DMS79 (cell line): ENCODE measurements at places on chromosomes 13 and 19.
A peak's percentile ranks its signal among the peaks of the same experiment; 100 is the strongest.

GRCh38 chr19:47778954-47779351 lies 450 bp downstream of the SELENOW start:
- no peak for DNase-seq

GRCh38 chr13:64052521-64052920 lies 2636.9 kb upstream of the PCDH20 start:
- no peak for DNase-seq

DNA sequence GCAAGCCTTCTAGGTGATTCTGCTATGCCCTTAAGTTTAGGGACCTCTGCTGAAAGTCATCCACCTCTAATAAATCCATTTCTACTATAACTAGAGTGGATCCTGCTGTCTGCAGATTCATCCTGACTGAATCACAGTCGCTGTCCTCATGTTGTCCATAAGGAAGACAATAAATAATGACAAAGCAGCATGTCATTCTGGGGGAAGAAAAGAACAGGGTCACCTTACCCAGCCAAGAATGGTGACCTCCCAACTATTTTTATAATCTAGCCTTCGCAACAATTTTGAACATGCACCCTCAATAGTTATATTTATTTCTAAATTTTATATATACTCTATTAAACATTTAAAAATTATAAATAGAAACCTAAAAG lies 45.0 kb upstream of the UBE2L5 start:
- DNase-seq = no peak

DNA sequence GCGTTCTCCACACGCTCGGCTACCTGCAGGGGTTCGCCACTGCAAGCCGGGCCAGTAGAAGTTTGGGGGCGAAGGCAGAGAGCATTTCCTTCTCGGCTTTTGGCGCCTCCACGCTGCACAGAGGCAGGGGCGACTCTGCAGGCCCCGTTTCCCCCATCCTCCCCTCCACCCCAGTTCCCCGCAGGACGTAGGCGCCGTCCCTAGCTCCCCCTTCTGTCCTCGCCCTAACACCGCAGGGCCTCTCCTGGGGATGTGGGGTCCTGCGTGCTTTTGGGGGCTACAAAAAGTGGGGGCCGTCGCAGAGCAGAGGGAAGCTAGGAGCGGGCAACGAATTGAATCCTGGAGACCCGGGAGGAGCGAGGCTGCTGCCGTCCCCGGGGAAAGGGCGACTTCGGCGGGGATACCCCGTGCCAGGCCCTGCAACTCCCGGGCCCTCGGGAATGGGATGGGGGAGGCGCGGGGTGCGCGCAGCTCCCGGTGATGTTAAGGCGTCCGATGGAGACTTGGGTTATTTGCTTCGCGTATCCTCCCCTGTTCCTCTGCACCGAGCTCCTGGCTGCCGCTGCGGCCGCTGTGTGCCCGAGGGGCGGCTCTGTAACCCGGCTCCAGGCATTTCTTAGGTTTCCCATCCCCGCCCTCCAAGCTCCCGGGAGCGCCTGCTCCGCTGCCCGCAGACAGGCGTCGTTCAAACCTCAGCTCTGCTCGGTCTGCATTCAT lies 255.9 kb upstream of the SOX21 start:
- no peak for DNase-seq

GRCh38 chr13:48437371-48437770 lies 24.5 kb upstream of the LPAR6 start:
- DNase-seq = peak; percentile 84

DNA sequence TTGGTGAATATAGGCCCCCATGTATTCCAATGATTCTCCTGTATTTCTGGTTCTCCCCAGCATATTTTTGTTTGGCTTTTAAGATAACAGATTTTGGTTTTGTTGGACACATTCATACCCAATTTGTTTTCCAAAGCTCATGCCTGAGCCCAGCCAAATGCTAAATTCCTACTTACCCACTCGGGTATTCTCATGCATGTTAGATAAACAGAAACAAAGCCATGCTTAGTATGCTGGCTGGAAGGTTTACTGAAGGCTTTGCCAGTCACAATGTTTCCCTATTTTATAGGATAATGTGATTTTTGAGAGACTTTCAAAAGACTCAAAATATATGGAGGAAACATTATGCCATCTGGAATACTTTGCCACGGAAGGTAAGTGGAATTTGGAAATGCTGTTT lies 206.8 kb downstream of the ATP8A2 start:
- DNase-seq = no peak

- DNase-seq = no peak
Measured at GRCh38 chr19:13506471-13506820, at the start of gene CACNA1A. Gene CACNA1A (minus strand): TSS chr19:13506479. CDS start chr19:13506224, 255 bp downstream.

- no peak for DNase-seq
Measured at GRCh38 chr13:101626925-101627555, 174.6 kb downstream of the ITGBL1 start.

DNA sequence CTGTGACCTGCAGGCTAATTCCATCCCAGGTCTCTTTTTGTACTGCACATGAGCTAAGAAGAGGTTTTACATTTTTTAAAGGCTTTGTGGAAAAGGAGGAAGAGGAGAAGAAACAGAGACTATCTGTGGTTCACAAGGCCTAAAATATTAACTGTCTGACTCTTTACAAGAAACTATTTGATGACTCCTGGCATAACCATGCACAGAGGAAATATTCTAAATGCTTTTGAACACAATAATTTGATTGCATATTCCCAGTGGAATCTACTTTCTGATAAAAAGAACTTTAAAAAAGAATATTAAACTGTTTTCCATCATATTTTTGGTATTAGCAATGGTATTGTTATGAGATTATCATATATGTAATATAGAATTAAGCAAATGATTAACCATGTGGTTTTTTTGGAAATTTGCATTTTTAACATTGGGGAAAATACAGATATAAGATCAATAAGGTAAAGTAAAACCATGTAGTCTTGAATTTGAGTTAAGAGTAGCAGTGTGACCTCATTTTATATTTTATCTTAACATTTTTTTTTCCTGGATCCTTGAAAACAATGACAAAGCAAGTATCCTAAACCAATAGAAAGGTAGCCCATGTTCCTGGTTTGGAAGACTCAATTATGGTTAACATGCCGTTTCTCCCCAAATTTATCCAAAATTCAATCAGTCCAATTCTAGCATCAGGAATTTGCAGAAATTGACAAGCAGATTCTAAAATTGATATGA lies 251.0 kb downstream of the UQCRFS1 start:
- no peak for DNase-seq

DNA sequence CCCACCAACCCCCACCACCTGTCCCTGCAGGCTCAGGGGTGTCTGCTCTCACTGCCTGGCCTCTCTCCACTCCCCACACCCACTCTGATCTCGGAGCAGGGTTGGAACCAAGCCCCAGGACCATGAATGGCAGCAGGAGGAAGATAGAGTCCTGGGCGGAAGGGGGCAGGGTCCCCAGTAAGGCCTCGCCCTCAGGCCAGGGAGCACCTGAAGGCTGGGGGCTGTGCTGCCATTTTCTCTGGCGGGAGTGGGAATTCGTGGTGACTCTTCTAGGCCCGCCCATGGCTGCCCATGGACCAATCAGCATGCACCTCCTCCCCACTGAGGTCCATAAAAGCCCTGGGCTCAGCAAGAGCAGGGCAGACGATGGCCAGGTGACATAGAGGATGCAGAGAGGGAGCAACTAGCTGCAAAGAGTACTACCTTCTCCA lies 25.0 kb downstream of the KBTBD6 start:
- no peak for DNase-seq

- DNase-seq = no peak
Measured at GRCh38 chr19:1746401-1747284, 6.7 kb upstream of the ONECUT3 start.

GRCh38 chr19:38030686-38031422 lies 123.8 kb downstream of the SIPA1L3 start:
- no peak for DNase-seq

- DNase-seq = no peak
Measured at GRCh38 chr19:53112286-53112685, 9.1 kb upstream of the ZNF160 start.

- no peak for DNase-seq
Measured at GRCh38 chr19:35088131-35088913, 27.3 kb upstream of the FXYD3 start.

- DNase-seq = peak; percentile 91
Measured at GRCh38 chr13:45786293-45786920, 65.1 kb downstream of the SIAH3 start.

GRCh38 chr19:33684538-33685232 lies 62.9 kb downstream of the CHST8 start:
- DNase-seq = no peak

- no peak for DNase-seq
Measured at GRCh38 chr13:112648101-112648500, 41.7 kb upstream of the ATP11A start.

DNA sequence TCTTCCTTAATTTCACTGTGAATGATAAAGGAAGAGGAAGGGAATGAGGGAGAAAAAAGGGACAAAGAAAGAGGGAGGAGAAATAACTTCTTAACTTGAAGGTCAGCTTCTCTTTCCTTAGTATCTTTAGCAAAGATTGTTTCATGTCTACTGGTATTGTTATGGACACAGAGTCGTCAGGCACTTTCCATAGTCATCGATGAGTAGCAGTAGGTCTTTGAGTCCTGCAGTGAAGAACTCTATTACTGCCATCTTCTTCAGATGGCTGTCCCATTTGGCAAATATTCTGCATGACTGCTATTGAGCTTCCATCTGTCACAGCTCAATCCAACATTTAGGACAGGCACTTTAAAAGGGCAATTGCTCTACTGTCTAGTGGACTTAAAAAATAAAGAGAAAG lies 2463.1 kb downstream of the PCDH9 start:
- no peak for DNase-seq

GRCh38 chr13:110283736-110284517 lies 23.0 kb downstream of the COL4A1 start:
- no peak for DNase-seq

- no peak for DNase-seq
Measured at GRCh38 chr13:100102042-100102441, 13.1 kb downstream of the PCCA start.

GRCh38 chr13:93740334-93740733 lies 513.7 kb downstream of the GPC6 start:
- DNase-seq = no peak

DNA sequence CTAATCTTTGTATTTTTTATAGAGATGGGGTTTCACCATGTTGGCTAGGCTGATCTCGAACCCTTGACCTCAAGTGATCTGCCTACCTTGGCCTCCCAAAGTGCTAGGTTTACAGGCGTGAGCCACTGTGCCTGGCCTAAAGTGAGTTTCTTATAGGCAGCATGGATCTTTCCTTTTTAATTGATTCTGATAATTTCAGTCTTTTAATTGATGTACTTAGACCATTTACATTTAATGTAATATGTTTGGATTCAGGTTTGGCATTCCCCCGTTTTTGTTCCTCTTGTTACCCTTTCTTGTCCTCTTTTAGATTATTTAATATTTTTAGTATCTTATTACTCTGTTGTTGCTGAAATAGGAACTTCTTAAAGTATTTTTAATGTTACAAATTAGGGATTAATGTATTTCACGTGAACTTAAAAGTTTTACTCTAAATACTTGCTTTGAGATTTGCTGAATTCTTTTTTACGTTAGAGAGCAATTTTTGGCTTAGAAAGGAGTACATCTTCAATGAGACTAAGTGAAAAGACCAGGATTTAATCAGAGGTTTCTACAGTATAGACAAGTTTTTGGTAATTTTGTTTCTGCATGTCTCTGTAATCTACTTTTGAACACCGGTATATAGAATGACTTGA lies 50.3 kb downstream of the URI1 start:
- no peak for DNase-seq

GRCh38 chr13:95564091-95564490 lies 11.6 kb downstream of the CLDN10 start:
- no peak for DNase-seq

DNA sequence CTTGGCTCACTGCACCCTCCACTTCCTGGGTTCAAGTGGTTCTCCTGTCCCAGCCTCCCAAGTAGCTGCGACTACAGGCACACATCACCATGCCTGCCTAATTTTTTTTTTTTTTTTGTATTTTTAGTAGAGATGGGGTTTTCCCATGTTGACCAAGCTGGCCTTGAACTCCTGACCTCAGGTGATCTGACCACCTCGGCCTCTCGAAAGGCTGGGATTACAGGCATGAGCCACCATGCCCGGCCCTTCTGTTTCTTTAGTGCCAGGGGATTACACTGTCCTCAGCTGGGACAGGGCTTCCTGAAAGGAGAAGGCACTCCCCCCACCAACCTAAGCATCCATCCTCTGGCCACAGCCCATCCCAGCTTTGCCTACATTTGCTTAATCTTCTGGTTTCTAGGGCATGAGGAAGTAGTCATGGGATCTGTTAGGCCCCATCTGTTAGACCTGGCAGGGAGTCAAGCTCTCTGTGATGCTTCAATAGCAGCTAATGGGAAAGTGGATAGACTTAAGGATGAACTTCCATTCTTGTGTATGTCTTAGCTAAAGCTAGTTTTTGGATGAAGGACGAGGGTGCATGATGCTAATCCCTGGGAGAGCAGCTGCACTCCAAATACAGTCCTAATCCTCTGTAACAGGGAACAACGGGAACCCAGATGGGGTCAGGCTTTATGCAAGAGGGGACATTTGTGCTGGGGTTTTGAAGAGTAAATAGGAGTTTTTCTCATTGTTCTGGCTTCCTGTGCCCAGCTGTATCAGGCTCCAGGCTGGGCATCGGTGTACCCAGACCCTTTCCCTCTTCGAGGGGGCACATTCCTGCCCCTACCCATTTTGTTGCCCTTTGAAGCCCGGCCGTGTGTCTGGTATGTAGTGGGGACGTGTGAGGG lies 2.6 kb downstream of the VAV1 start:
- no peak for DNase-seq

GRCh38 chr13:44220948-44221347 lies 152.7 kb upstream of the SERP2 start:
- DNase-seq = peak; percentile 57

DNA sequence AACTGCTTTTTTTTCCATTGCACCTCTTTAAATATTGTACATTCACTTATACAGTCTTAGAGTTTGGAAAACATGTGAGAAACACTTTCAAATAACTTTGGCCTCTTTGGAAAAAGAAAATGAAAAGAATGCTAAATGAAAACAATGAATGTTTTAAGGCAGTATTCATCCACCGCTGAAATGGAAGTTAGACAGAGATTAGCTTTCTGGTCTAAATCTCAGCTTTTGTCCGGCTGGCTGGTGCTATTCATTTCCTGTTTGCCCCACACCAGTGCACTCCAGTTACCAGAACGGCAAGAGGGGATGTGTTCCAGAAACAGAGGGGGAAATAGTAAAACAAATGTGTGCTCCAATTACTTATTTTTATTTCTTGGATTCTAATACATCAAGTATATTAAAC lies 1201.3 kb downstream of the EFNB2 start:
- no peak for DNase-seq

DNA sequence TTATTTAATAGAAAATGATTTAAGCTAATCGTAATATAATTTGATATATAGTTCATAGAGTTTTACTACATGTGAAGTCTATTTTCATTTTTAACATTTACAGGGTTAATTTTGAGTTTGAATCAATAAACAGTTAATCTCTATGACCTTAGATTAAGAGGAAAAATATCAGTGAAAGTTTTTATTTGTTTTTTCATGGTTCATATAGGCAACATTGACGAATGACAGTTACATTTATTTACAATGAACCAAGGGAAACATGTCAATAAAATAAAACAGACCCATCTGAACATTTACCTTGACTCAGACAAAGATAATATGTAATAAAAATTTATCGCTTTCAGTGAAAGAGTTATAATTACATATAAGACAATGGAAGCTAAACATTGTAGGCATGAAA lies 346.6 kb upstream of the SLITRK5 start:
- DNase-seq = no peak
